ENCODE measurements at places on chromosomes 7 and 10.

DNA sequence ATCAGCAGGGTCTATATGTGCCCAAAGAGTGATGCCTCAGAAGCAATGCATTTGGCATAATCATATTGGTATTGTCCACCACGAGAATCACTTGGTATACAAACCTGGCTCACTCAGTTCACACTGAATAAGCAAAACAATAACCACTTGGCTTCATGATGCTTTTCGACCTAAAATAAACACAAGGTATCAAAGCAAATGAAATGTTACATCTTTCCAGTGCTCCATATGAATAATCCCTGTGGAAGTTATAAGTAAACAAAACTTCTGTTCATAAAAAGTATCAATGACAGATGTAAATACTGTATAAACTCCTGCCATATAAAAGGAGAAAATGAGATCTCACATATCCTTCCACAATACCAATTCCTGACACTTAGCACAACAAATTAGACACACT is 29.8 kb upstream of the EBLN1 start:
- ATAC-seq: no peak

DNA sequence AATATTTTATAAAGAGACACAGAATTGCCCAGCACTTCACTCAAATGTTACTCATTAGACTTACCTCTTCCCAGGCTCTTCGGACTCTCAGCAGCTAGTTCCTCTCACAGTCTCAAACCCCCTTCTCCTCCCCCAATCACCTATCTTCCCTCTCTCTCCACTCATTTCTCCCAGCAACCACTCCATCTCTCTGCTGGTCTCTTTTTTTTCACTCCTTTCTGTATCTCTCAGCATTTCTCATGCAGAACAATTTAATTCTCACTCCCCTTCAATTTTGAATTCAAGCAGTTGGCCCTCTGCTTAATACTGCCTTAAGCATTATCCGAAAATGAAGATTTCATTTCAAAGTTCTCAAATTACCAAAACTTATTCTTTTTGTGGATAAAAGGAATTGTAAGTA is 34.4 kb upstream of the CAV2 start:
- ATAC-seq: no peak

- ATAC-seq: peak; percentile 23
Measured at GRCh38 chr10:80718024-80718423, 180.3 kb downstream of the SH2D4B start.

GRCh38 chr10:6068422-6068821 is 6.3 kb upstream of the IL2RA start:
- no peak for ATAC-seq

- no peak for ATAC-seq
Measured at GRCh38 chr7:37825038-37825437, 23.4 kb upstream of the NME8 start.

GRCh38 chr7:107563081-107563774 is 492 bp downstream of the COG5 start:
- ATAC-seq: peak; percentile 72

GRCh38 chr10:128574581-128575210 is 448.5 kb upstream of the MKI67 start:
- ATAC-seq: no peak

DNA sequence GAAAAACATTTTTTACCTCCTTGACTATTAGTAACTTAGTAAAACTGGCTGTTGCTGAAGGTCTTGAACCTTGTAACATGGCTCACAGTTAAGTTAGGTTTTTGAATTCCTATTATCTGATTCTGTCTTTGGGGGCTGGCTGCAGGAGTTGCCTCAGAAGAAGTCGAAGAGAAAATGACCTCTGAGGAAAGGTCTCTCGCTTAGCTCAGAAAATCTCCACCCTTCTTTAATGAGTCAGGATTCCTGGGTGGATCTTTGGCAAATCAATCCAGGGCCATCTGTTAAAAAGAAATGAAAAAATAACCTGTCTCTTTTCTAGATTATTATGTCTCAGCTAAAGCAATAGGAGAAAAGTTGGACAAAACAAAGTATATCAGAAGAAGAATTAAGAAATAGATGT is 267.8 kb upstream of the SEMA3C start:
- ATAC-seq: no peak

DNA sequence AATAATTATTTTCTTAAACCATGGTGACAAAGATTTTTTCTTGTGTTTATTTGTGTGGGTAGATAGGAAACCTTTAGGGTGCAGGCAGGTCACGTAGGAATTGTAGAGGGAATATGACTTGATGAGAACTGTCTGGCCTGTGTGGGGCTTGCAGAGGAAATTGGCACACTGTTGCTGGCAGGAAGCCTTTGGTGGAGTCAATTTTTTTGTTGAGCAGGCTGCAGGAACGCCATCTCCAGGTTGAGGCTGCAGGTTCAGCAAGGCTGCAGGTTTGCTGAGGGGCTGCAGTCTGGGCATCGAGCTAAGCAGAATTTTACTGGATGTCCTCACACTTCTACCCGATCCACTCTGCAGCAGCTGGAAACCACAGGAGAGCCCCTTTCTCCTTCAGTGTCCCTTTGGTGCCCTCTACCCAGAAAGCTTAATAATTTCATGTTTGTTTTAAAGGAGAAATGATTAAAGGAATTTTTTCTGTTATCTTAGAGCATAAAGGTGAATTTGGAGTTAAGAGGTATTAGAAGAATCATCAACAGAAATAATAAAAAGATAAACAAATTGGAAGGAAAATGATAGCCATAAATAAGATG is 37.0 kb downstream of the TBC1D12 start:
- peak; percentile 55 for ATAC-seq

DNA sequence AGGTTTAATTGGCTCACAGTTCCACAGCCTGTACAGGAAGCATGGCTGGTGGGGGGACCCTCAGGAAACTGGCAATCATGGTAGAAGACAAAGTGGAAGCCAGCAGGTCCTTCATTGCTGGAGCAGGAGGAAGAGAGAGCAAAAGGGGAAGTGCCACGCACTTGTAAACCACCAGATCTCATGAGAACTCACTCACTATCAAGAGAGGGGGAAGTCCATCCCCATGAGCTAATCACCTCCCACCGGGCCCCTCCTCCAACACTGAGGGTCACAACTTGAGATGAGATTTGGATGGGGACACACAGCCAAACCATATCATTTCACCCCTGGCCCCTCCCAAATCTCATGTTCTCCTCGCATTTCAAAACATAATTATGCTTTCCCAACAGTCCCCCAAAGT is 171.9 kb upstream of the CACNA2D1 start:
- ATAC-seq: no peak

DNA sequence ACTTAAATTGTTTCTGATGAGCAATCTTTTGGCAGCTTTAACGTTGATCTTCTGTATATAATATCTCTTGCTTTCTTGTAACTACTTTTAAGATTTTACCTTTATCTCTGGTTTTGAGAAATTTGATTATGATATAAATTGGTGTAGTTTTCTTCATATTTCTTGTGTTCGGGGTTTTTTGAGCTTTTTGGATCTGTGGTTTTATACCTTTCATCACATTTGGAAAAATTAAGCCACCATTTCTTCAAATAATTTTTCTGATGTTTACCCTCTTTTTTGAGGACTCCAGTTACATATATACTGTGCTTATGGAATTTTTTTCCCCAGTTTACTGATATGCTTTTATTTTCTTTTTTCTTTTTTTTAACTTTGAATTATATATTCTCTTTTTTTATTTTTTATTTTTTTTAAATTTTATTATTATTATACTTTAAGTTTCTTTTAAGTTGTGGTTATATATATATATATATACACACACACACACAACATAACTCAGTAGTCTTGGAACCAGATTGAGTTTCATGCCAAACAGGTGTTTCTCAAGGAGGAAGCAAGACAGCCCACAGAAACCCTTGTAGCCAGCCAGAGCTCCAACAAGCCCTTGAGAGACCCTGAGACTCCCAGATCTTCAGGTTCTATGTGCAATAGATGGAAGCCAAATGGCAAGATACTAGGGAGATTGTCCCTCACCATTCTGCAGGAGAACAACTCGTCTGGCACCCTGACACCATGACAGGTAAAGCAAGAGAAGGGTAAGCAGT is 27.5 kb upstream of the NME8 start:
- ATAC-seq: no peak

GRCh38 chr7:83850125-83850524 is 201.2 kb upstream of the SEMA3E start:
- ATAC-seq: peak; percentile 60

DNA sequence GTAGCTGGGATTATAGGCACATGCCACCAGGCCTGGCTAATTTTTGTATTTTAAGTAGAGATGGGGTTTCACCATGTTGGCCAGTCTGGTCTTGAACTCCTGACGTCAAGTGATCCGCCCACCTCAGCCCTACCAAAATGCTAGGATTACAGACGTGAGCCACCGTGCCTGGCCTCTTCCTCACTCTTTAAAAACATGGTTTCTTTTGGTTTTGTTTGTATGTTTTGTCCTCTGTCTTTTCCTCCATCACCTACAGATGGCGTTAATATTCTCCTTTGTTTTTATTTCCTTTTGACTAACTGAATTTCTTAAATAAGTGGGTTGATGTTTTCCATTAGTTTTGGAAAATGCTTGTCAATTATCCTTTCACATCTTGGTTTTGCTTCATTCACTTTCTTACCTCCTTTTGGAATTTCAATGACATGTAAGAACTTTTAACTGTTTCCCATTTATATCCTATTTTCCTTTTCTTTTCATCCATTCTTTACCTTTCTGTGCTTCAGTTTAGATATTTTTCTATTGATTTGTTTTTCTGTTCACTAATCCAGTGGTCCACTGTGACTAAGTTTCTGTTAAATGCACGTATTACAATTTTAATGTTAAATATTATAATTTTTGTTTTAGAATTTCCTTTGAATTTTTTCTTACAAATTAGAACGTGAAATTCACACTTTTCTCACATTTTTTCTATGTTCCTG is 104.1 kb downstream of the ZNF467 start:
- no peak for ATAC-seq

- no peak for ATAC-seq
Measured at GRCh38 chr10:77819210-77820112, 107.1 kb downstream of the DLG5 start.

- ATAC-seq: no peak
Measured at GRCh38 chr7:142539901-142540300, 209.4 kb upstream of the PRSS1 start.

- ATAC-seq: no peak
Measured at GRCh38 chr10:25285809-25286208, 111.0 kb downstream of the GPR158 start.

DNA sequence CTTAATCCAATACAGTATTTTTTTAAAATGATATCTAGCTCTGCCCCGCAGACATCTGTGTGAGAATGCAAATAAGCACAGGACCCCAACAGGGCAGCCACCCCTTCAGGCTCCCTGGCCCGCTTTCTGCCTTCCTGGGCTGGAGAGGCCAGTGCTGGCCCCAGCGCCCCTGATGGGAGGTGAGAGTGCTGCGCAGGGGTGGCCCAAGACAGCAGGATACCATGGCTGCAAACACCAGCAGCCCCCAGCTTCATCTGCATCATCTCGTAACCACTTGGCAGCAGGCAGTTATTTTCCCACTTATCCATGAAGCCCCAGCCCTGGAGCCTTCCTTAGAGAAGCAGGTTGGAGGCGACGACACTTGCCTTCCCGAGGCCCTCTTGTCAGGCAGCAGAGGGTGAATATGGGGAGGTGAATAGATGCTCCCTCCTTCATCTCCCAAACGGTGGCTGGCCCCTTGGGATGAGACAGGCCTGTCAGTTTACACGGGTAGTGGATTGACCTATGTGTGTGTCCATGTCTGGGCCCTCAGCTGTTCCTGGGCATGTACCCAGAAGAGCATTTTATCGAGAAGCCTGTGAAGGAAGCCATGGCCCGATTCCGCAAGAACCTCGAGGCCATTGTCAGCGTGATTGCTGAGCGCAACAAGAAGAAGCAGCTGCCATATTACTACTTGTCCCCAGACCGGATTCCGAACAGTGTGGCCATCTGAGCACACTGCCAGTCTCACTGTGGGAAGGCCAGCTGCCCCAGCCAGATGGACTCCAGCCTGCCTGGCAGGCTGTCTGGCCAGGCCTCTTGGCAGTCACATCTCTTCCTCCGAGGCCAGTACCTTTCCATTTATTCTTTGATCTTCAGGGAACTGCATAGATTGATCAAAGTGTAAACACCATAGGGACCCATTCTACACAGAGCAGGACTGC is 71.2 kb downstream of the ALOX5 start:
- no peak for ATAC-seq

DNA sequence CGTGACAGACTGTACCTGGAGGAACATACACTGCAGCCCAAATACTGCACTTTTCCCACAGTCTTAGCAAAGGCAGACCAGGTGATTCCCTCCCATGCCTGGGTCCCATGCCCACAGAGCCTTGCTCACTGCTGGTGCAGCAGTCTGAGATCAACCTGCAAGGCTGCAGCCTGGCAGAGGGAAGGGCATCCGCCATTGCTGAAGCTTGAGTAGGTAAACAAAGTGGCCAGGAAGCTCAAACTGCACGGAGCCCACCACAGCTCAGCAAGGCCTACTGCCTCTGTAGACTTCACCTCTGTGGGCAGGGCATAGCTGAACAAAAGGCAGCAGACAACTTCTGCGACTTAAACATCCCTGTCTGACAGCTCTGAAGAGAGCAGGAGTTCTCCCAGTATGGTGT is 597.8 kb upstream of the MBL2 start:
- no peak for ATAC-seq

GRCh38 chr7:126535176-126535575 is 717.6 kb downstream of the GRM8 start:
- ATAC-seq: no peak

GRCh38 chr10:47046321-47047126 is 135.3 kb downstream of the PTPN20 start:
- ATAC-seq: no peak

DNA sequence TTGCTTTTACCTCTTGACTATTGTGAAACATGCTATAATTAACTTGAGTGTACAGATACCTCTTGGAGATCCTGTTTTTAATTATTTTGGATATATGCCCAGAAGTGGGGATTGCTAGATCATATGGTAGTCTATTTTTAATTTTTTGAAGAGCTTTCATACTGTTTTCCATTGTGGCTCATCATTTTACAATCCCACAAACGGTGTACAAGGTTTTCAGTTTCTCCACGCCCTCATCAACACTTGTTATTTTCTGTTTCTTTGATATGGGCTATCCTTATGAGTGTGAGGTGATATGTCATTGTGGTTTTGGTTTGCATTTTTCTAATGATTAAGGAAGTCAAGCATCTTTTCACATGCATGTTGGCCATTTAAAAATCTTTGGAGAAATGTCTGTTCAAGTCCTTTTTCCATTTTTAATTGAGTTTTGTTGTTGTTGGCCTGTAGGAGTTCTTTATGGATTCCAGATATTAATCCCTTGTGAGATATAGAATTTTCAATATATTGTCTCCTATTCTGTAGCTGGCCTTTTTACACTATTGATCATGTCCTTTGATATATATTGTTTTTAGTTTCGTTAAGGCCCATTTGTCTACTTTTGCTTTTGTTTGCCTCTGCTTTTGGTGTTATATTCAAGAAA is 7.5 kb downstream of the AGK start:
- ATAC-seq: no peak

GRCh38 chr7:45609180-45609579 is 35.0 kb downstream of the ADCY1 start:
- ATAC-seq: no peak
